ENCODE measurements at places on chromosomes 12 and 14.

- DNase-seq = no peak
Measured at GRCh38 chr14:24630872-24631477, 3.0 kb downstream of the GZMB start.

- DNase-seq = peak; percentile 35
Measured at GRCh38 chr12:108333898-108334699, 5.0 kb downstream of the CMKLR1 start.

GRCh38 chr14:55383541-55384140, 28.0 kb downstream of the ATG14 start:
- no peak for DNase-seq

GRCh38 chr14:26598081-26598671, 343 bp upstream of the NOVA1 start:
- DNase-seq = peak; percentile 51
